ENCODE measurements at places on chromosomes 5 and 9.

- H3K4me3 ChIP-seq, result no peak overlapping the region
- no peak overlapping the region for H3K27ac ChIP-seq
Measured at GRCh38 chr9:95096381-95096780, 221.1 kb downstream of the FANCC start.

DNA sequence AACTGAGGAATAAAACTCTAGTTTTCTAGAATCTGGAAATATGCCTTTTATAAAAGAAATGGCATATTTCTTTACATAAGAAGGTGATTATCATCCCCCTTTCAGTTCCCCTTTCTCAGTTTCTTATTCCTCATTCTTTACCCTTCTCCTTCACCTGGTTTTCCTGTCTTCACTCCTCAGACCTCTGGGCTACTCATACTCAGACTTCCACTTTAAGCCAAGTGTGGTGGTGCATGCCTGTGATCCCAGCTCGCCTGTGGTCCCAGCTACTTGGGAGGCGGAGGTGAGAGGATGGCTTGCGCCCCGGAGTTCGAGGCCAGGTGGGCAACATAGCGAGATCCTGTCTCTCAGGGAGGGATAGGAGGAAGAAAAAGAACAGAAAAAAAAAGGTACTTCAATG, 57.2 kb downstream of the RANBP6 start:
- no peak for DNase-seq
- H3K4me3 ChIP-seq, result no peak overlapping the region
- no peak overlapping the region for H3K27ac ChIP-seq
- H3K36me3 ChIP-seq, result no peaks in the 10 kb centered on the region
- no peaks in the 10 kb centered on the region for H3K4me1 ChIP-seq
- H3K27me3 ChIP-seq, result no peaks in the 10 kb centered on the region

GRCh38 chr9:69155341-69156030, 18.6 kb upstream of the TJP2 start:
- H3K4me3 ChIP-seq, result no peak overlapping the region
- H3K4me1 ChIP-seq, result peaks cover 5% of the 10 kb centered on the region
- H3K27ac ChIP-seq, result peak overlapping the region; percentile 70
- H3K36me3 ChIP-seq, result peaks cover 2% of the 10 kb centered on the region
- H3K27me3 ChIP-seq, result no peaks in the 10 kb centered on the region
- DNase-seq, result peak; percentile 92

DNA sequence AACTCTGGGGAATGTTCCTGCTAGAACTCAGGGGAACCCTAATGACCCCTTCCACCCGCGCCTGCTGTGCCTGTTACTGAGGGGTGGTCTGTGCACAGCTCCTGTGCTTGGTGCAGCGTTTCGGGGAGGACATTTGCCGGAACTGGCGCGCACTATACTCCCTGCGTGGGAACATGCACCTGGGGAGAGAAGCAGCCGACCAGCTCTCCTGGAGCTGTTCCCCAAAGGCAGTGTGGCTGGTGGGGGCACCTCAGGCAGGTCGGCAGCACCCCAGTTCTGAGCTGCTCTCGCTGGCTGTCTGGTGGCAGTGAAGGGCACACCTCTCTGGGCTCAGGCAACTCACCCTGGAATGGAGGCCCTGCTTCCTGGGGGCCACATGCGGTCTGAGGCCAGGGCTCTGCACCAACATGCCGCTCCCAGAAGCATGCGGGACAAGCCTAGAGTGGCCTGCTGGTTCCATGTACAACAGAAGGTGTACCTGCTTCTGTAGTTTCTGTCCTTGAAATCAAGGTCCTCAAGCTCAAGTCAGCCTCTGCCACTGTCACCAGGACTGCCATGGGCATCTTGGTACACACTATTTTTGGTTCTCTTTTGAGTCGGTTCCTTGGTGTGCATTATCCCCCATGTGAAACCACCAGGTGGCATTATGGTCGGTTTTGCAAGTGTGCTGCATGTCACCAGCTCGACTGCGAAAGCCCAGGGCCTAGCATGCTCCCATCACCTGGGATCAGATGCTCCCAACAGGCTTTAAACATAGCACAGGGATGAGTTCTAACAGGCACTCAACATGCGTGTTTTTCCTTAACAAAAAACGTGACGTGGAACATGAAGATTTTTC, 7.8 kb upstream of the MRNIP start:
- DNase-seq, result no peak
- H3K27ac ChIP-seq, result no peak overlapping the region
- peaks cover 5% of the 10 kb centered on the region for H3K36me3 ChIP-seq

GRCh38 chr9:38372762-38373619, 19.5 kb upstream of the ALDH1B1 start:
- no peak overlapping the region for H3K27ac ChIP-seq
- H3K36me3 ChIP-seq, result no peaks in the 10 kb centered on the region
- H3K27me3 ChIP-seq, result no peaks in the 10 kb centered on the region
- no peaks in the 10 kb centered on the region for H3K4me1 ChIP-seq
- H3K4me3 ChIP-seq, result no peak overlapping the region
- no peak for DNase-seq

DNA sequence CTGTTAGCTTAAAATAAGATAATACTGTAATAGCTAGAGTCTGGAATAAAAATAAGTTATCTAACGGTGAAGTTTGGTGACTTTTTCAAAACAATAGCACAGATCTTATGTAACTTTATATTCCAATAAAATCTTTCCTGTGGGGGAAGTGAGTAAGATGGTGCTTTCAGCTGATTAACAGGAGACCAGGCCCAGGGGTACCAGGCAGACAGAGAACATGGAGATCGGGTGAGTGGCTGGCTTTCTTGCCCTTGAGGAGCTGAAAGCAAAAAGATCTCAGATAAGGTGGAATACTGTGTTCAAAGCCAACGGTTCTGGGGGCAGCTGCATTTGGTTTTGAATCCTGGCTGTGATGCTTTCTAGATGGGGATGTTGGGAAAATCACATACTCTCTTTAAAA, 61.3 kb downstream of the MAT2B start:
- no peak for DNase-seq
- no peaks in the 10 kb centered on the region for H3K36me3 ChIP-seq
- no peaks in the 10 kb centered on the region for H3K4me1 ChIP-seq

GRCh38 chr5:137752905-137753690, 1.1 kb downstream of the HNRNPA0 start:
- peaks cover 2% of the 10 kb centered on the region for H3K36me3 ChIP-seq
- peak; percentile 62 for DNase-seq
- no peaks in the 10 kb centered on the region for H3K4me1 ChIP-seq

GRCh38 chr9:93151097-93151784, 17.2 kb upstream of the NINJ1 start:
- no peaks in the 10 kb centered on the region for H3K4me1 ChIP-seq
- H3K36me3 ChIP-seq, result no peaks in the 10 kb centered on the region
- H3K27ac ChIP-seq, result no peak overlapping the region
- no peak overlapping the region for H3K4me3 ChIP-seq
- no peaks in the 10 kb centered on the region for H3K27me3 ChIP-seq

GRCh38 chr5:142861011-142861410, 90.8 kb downstream of the ARHGAP26 start:
- peaks cover 11% of the 10 kb centered on the region for H3K4me1 ChIP-seq
- no peak overlapping the region for H3K27ac ChIP-seq
- H3K36me3 ChIP-seq, result no peaks in the 10 kb centered on the region

GRCh38 chr9:126114850-126115460, 211.7 kb upstream of the MVB12B start:
- no peaks in the 10 kb centered on the region for H3K36me3 ChIP-seq
- H3K27ac ChIP-seq, result no peak overlapping the region
- no peaks in the 10 kb centered on the region for H3K27me3 ChIP-seq
- DNase-seq, result no peak
- no peaks in the 10 kb centered on the region for H3K4me1 ChIP-seq

- H3K27ac ChIP-seq, result no peak overlapping the region
- H3K36me3 ChIP-seq, result no peaks in the 10 kb centered on the region
- no peaks in the 10 kb centered on the region for H3K4me1 ChIP-seq
- H3K27me3 ChIP-seq, result no peaks in the 10 kb centered on the region
Measured at GRCh38 chr9:83199240-83199639, 136.3 kb upstream of the RASEF start.

- H3K36me3 ChIP-seq, result no peaks in the 10 kb centered on the region
- DNase-seq, result no peak
- no peaks in the 10 kb centered on the region for H3K4me1 ChIP-seq
- H3K27me3 ChIP-seq, result no peaks in the 10 kb centered on the region
Measured at GRCh38 chr5:50595199-50595598, 71.2 kb upstream of the PARP8 start.

- no peaks in the 10 kb centered on the region for H3K36me3 ChIP-seq
- H3K27me3 ChIP-seq, result no peaks in the 10 kb centered on the region
- no peak overlapping the region for H3K27ac ChIP-seq
- no peaks in the 10 kb centered on the region for H3K4me1 ChIP-seq
- H3K4me3 ChIP-seq, result no peak overlapping the region
Measured at GRCh38 chr9:133750982-133751649, 13.0 kb upstream of the SARDH start.

All from mesendoderm (in vitro differentiated cells).